ENCODE measurements at places on chromosomes 2 and 18.

GRCh38 chr2:173990970-173991819 lies 26.0 kb upstream of the SP3 start:
- peak; percentile 86 for DNase-seq

DNA sequence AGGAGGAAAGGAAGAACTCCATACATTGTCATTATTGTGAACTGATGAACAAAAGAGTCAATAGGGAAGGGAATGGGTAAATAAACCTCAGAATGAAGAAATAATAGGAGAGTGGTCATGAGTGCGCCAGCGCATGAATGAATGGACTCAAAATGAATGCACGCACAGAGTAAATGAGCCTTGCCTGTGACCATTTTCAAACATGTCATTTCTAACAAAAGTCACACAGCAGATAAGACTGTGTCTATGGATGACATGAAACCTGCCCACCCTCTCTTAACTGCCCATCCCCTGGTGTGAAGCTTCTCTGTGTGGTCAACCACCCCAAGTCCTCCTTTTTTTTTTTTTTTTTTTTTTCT lies 121.1 kb upstream of the TEX51 start:
- DNase-seq = no peak

DNA sequence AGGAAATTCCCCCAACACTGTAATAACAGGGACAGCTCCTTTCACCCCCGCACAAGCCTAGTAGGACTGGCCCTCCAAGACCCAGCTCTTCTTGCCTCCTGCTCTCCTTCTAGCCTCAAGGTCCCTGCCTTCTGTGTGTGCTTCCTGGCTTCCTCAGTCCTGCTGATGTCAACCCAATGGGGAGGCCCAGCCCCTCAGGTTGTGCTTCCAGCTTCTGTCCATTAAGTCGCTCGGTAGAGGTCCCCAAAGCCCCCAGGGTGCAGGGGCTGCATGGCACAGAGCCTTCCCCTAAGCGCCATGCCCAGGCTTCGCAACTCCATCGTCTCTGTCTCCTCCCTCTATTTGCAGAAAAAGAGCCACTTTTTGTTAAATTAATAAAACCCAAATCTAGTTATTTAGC lies 39.0 kb downstream of the BOK start:
- DNase-seq = no peak

- DNase-seq = no peak
These were observed 85.1 kb downstream of the SEMA4F start for GRCh38 chr2:74739129-74739528.

GRCh38 chr2:79770926-79771325 lies 258.1 kb downstream of the CTNNA2 start:
- DNase-seq = no peak

DNA sequence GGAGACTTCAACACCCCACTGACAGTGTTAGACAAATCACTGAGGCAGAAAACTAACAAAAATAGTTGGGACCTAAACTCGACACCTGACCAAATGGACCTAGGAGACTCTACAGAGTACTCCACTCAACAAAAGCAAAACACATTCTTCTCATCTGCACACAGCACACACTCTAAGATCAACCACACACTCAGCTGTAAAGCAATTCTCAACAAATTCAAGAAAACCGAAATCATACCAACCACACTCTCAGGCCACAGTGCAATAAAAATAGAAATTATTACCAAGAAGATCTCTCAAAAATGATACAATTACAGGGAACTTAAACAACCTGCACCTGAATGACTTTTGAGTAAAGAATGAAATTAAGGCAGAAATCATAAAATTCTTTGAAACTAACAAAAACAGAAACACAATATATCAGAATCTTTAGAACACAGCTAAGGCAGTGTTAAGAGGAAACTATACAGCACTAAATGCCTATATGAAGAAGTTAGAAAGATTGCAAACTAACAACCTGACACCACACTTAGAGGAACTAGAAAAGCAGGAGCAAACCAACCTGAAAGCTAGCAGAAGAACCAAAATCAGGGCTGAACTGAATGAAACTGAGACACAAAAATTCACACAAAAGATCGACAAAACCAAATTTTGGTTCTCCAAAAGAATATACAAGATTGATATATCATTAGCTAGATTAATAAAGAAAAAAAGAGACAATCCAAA lies 46.3 kb downstream of the RTTN start:
- DNase-seq = no peak

GRCh38 chr2:228103379-228103778 lies 78.1 kb downstream of the SPHKAP start:
- DNase-seq = no peak

DNA sequence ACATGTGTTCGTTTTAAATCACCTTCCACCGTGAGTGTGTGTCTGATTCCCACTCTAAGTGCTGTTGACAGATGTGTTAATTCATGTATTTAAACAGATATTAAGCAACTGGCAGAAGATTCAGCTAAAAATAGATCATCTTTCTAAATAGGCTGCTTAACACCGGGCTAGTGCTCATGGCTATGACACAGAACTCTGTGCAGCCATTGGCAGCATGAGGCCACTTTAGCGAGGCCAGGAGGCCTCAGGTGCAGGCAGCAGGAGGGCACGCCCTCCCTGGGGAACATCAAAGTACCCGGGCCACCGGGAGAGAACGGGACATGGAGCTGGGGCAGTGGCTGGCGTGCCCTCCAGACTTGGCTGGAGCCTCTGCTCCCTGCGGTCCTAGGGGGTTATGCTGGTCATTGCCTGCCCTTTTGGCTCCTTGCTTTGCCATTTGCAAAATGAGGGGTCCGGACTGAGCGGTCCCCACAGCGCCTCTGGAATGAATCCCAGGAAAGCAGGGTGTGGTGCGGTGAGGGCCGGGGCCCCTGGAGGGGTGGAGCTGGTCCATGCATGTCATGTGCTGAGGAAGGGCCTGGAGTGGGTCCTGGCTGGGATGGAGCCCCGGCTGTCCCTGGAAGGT lies 62.8 kb upstream of the HDAC4 start:
- DNase-seq = no peak

DNA sequence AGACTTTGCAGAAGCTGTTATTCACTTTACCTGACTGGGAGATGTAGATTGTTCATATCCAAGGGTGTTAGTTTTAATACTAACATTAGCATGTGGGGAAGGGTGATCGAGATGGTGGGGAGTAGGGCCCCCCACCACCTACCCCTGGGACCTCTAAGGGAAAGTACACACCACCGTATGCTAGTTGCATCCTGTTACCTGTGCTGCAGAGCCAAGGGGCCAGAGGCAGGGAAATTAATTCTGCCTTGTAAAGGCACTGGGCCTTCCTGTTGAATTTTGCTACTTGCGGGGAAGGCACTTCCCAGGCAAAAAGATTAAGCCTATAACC lies 9.0 kb downstream of the STEAP3 start:
- no peak for DNase-seq

DNA sequence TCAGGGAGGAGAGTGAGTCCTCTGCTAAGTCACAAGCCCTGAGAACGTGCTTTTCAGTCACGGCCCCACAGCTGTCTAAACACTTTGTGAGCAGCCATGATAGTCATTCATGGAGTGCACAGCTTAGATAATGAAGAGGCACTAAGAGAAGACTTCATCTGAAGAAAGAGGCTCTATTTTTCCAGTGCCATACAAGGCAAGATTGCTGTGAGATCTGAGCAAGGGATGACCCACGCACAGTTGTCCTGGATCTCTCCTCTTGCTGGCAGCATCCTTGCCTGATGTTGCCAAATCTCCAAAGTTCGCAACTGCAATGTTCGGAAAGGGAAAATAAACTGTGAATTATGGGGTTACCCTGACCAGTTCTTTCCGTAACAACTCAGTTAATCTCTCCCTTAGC lies 418.7 kb downstream of the MEIS1 start:
- no peak for DNase-seq

GRCh38 chr2:74457549-74458131 lies 598 bp upstream of the WBP1 start:
- no peak for DNase-seq

DNA sequence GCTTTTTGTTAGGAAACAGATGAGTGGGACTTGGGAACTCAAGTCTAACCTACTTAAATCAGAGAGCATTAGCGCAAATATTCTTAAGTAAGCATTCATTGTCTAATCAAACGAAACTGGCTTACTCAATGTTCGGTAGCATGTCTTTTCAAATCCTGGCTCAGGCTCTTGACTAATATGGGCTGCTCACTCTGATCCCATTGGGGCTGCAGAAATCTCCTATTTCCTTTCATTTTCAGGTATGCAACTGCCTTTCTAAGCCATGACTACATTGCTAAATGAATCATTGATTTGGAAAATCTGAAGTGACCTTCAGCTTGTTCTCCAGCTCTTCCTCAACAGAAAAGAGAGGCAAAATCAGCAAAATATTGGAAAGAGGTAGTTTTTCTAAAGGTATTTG lies 2084.4 kb upstream of the PIK3C3 start:
- peak; percentile 2 for DNase-seq
